Lung (tissue), 17 donors: ENCODE measurements at places on chromosomes 6 and 20.
A peak's percentile ranks its signal among the peaks of the same experiment; 100 is the strongest.

- DNase-seq = no peak
These were observed 49.2 kb downstream of the FRK start for GRCh38 chr6:116011520-116011919.

DNA sequence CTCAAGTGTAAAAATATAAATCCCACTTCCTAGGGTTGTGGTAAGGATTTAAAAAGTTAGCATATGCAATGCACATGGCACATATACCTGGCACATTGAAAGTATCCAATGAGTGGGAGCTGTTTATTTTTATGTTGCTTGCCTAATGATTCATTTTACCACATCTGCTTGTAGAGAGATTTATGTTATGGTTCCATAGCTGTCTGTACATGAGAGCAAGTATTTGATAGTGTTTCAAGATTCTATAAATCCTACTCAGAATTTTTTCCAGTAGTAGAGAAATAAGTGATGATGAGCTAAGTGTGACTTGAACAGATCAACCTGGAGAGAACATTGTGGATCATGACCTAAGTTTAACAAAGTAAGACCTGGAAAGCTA lies 125.3 kb upstream of the SPTLC3 start:
- no peak for DNase-seq

DNA sequence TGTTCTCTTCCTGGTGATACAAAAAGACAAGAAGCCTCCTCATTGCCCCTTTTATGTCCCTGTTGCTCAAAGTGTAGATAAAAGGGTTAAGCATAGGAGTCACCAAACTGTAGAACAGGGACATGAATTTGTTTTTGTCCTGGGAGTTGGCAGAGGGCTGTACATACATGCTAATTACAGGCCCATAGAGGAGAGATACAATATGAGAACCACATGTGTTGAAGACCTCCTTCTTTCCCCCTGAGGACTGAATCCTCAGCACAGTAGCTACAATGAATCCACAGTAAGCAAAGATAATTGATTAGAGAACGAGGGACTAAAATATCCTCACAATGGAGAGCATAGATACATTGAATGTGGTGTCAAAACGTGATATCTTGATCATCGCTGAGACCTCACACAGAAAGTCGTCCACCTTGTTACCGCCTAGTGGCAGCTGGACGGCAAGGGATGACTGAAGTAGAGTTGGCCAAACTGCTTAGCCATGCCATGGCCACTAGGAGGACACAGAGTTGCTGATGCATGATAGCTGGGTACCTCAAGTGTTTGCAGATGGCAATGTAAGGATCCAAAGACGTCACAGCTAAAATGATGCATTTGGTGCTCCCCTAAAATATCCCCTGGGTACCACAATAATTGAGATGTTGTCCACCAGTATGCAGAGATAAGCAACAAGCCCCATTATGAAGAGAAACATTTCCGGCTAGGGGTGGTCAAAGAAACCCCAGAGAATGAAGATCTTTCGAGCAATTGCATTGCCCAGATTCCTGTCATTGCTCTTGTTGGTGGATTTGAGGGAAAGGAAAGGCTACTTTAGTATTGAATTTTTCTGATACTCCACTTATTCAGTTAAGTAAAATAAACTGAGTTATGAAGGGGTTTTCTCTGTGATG lies 15.0 kb downstream of the OR2B3 start:
- DNase-seq = no peak

DNA sequence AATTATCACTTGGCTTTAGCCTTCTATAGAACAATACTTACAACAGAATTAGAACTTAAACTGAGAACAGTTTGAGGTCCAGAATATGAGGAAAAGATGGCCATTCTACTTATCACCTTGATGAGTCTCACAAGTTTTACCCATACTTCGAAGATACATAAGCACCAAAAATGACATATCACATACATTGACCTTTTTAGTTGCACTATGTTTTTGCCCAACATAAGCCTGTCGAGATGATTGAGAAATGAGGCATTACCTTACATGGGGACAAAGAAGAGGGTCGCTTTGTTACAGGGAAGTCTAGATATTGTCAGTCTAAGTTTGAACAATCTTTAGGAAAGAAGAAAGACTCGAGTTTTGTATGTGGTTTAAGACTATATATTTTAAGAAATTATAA lies 48.4 kb upstream of the MEI4 start:
- no peak for DNase-seq

GRCh38 chr6:13708736-13709135 lies 2.9 kb downstream of the RANBP9 start:
- peak; percentile 64 for DNase-seq

GRCh38 chr20:59307270-59307669 lies 6.9 kb downstream of the EDN3 start:
- DNase-seq = no peak

- DNase-seq = no peak
These were observed 60.4 kb upstream of the MPC1 start for GRCh38 chr6:166443166-166443565.
